Tongue (tissue), 3 donors: ENCODE measurements at places on chromosomes 13 and 19.
A peak's percentile ranks its signal among the peaks of the same experiment; 100 is the strongest.

DNA sequence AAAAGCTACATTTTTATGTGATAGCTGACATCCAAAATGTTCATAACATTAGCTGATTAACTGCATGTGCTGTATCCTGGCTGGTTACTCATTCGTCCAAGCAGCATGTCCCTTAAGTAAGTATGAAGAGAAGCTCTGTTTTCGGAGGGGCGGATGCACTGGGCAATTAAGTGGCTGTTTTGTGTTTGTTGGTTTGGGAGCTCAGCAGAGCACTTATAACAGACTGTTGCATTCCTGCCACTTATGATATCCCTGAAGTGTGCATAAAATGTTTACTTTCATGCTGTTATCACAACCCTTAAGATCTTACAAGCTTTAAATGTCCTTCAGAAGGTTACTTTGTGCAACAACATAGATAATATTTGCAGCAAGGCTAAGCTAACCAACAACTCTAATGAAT is 264.1 kb downstream of the NALCN start:
- no peak for DNase-seq

DNA sequence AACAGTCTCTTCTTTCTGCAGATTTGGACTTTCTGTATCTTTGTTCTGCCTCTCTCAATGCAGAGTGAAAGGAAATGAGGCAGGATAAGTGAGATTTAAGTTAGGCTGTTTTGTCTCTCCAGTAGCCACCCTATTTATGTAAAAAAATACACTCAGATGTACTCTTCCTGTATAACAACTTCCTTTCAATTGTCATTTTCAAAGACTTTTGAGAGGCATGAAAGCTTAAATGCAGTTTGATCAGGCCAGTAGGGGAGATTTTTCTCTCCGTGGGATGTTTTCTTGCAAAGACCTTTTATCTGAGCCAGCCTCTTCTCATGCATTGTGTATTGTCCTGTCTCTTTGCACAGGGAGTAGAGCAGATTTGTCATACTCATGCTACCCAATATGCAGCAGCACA is 166.8 kb downstream of the SLITRK5 start:
- no peak for DNase-seq

DNA sequence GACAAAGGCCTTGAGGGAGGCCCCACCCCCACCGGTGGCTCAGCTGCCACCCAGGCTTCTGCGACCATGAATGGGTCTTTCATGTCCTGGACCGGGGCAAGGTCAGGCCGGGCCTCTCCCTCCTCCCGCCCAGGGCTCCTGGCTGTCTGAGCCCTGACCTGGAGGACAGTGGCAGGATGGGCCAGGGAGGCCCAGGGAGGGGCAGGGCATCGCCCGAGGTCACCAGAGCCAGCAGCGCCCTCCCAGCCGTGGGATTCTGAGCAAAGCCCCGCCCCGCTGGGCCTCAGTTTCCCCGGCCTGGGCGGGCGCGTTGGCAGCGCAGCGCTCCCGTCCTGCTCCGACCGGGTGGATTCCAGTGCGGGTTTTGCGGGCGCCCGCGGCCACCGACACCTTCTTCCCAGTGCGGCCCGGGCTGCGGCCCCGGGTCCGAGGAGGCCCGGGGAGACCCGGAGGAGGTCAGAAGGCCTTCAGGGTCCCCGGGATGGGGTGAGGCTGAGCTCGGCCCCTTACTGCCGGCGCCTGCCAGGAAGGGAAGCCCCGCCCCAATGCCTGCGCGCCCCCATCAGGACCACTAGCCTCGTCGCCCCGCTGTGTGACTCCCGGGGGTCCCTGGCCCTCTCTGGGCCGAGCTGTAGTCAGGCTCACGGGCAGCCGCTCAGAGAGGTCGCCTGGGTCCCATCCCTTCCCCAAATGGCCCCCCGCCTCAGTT is 24.6 kb upstream of the SEMA6B start:
- DNase-seq = peak; percentile 62

DNA sequence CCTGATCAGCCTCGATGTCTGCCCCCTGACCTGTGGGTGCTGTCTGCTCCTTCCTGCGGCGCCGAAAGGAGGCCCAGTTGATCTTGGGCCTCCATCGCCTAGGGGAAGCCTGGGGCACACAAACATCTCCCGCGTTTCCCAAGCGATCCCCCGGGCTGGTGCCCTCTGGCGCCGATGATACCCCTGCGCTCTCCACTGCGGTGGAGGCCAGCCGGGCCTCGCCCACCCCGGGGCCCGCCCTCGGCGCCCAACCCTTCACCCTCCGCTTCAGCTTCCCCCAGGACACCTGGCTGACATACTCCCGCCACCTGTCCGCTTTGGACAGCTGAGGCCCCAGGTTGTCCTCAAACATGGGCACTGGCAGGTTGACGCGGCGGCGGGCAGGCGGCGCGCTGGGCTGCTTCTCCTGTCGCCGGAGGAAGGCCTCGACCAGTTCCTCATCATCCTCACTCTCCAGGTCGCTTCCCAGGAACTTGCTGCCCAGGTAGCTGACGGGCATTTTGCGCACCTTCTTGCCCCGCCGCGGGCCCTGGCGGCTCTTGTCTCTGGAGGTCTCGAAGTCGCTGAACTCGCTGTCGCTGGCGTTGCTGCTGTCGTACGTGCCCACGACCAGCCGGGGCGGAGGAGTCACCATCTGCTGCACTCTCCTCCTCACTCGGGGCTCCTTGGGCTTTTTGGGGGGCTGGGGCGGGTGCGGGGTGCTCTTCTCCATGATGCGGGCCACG is 1.3 kb downstream of the CCDC8 start:
- DNase-seq = no peak

GRCh38 chr19:50554212-50554611 is 14.0 kb downstream of the LRRC4B start:
- DNase-seq = no peak

DNA sequence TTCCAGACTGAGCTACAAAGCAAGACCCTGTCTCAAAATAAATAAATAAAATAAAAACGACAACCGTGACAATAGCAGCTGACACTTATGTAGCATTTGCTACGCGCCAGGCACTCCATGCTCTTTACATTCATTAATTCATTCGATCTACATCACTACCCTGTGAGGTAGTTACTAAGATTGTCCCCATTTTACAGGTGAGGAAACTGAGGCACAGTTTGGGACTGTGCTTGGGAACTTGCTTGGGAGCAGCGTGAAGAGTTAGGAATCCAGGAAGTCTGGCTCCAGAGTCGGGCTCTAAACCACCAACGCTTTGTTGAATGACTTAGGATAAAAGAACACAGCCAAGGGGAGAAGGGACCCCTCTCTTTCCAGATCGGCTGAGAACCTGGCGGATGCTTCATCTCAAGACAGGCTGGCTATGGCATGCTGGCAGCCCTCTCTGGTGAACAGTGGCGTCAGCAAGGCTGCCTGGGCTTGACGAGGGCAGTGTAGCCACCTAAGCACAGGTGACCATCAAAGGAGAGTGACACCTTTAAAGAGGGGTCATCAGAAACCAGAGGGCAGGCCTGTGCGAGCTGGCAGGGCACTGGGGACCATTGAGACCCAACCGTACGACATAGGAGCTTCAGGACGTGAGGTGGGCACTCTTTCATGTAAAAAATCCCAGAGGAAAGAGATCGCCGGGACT is 591 bp downstream of the DOHH start:
- no peak for DNase-seq

GRCh38 chr13:45696610-45697226 is 5.4 kb upstream of the CBY2 start:
- no peak for DNase-seq

DNA sequence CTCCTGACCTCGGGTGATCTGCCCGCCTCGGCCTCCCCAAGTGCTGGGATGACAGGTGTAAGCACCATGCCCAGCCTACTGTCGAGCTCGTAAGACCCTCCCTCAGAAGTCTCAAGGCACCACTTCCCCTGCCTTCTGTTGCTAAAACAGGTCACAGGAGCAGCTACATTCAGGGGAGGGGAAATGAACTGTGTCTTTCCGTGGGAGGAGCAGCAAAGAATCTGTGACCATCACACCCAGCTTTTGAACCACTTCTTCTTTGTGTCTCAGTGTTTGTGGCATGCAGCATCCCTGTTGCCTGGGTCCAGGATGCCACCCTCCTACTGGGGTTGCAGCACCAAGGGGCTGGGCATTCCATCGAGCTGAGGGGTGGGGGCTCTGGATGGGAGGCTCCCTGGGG is 7.7 kb upstream of the CSNK1G2 start:
- no peak for DNase-seq

DNA sequence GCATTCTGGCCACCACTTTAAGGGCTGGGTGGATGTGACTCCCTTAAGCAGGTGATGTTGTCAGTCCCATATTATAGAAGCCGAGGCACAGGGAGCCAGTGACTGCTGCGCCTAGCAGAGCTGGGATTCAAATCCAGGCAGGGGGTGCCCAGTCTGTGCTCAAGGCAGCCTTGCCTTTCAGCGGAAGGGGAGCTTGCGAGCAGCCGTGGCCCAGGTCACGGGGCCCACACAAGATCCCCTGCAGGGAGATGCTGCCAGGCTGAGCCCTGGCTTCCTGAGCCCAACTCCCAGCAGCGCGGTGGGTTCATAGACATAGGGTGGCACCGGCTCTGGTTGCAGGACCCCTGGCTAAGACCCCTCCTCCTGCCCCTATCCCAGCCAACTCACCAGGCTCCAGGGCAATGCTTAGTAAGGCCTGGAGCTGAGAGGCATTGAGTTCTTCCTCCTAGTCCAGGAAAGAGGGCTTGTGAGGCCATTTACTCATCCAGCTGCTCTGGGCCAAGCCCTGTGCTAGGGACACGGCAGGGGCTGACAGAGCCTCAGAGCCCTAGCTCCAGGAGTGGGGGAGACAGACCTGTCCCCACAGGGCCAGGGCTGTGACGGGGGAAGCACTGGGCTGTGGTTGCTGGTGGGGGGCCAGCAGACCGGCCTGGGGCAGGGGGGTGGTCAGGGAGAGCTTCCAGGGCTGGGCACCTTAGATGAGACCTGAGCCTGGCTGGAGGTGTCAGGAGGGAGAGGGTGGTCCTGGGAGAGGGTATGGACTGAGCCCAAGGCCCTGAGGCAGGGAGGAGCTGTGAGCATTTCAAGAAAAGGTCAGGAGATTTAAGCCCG is 9.6 kb downstream of the CAPN12 start:
- DNase-seq = no peak

GRCh38 chr19:802498-803098 is 5.3 kb downstream of the PTBP1 start:
- DNase-seq = peak; percentile 80

DNA sequence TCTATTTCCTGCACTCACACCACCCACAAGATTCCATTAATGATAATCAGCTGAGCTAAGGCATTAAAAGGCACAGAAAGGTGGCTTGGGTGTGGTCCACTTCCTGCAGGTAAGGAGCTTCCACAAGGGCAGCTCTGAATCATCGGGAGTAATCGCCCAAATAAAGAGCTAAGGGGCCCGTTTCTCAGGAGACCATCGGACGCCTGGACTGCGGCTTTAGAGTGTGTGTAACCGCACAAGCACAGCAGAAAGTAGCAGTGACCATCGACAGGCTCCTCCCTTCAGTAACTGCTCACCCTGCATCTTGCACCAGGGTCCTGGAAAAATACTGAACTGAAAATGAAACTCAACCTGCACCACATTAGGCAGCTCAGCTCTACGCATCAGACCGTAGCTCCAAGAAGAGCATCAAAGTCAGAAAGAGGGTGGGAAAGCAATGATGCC is 6.0 kb downstream of the STK24 start:
- no peak for DNase-seq

- no peak for DNase-seq
Measured at GRCh38 chr13:39777021-39777420, 121.6 kb downstream of the COG6 start.

- DNase-seq = no peak
Measured at GRCh38 chr13:113924184-113924901, 49.5 kb downstream of the C13orf46 start.

DNA sequence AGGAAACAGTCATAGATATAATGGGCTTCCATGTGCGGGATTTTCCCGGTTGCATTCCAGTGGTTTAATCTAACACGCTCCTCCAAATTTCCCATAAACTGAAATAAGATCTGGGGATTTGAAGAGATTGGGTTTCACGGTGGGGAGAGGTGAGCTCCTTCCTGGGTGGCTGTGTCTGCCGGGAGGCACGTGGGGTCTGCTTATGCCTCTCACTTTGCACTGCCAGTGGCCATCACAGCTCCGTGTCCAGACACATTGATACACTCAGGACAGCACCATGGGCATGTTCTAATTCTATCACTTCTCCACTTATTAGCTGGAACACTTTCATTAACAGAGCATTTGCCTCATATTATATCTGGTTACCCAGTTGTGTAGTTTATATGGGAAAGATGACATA is 73.4 kb downstream of the SOX1 start:
- no peak for DNase-seq

DNA sequence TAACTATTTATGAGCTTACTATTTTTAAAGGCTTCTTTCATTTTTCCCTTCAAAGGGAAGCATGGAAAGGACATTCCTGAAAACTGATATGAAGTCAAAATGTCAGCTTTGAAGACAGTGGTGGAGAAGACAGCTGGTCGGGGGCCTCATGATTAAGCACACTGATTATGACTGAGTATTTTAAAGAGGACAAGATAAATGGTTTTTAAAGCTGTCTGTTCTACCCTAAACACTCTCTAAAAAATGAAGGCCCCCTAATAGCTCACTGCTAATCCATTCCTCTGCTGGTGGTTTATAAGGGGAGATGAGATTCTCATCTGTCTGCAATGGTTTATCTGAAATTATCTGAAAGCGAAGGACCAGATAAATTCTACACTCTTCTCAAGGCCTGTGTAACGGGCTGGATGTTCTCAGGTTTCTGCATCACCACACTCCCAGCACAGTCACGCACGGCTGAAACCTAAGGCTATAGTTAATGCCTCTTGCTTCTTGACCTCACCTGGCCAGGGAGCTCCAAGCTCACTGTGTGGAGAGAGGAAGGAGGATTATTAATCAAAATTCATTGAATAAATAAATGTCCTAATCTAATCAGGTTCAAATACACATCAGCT is 86.9 kb upstream of the DOCK9 start:
- DNase-seq = no peak

- DNase-seq = no peak
Measured at GRCh38 chr19:5091684-5092480, 123.0 kb downstream of the KDM4B start.

- no peak for DNase-seq
Measured at GRCh38 chr13:49457221-49457620, 13.1 kb downstream of the SETDB2 start.

GRCh38 chr19:56834564-56835375 is 5.8 kb downstream of the PEG3 start:
- DNase-seq = no peak

GRCh38 chr13:43026262-43026661 is 2.9 kb downstream of the DNAJC15 start:
- no peak for DNase-seq

DNA sequence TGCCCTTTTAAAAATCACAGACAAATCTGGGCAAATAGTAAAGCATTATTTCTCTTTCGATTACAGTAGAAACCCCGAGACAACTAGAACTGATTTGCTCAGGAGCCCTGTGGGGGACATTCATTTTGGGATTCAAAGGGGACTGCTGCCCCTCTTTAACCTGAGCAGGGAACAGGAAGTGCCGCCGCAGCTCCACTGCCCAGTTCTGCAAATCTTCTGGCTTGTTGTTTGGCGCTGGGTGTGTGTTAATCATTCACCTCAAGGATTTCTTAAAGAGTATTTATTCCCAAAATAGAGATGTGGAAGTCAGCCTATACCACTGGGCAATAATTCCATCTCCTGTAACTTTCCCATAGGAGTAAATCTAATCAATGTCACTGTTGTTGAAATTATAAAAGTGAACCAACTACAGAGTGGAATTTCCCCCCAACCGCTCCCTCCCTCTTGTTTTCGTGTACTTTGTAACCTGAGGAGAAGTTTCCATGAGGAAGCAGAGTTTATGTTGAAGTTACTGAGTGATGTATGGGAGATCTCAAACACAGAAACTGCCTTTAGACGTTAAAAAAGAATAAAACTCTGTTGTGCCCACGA is 515.8 kb downstream of the KLF12 start:
- DNase-seq = peak; percentile 35

- no peak for DNase-seq
Measured at GRCh38 chr19:23823952-23824389, 65.3 kb upstream of the ZNF681 start.
